ENCODE measurements at places on chromosomes 16 and 17.

DNA sequence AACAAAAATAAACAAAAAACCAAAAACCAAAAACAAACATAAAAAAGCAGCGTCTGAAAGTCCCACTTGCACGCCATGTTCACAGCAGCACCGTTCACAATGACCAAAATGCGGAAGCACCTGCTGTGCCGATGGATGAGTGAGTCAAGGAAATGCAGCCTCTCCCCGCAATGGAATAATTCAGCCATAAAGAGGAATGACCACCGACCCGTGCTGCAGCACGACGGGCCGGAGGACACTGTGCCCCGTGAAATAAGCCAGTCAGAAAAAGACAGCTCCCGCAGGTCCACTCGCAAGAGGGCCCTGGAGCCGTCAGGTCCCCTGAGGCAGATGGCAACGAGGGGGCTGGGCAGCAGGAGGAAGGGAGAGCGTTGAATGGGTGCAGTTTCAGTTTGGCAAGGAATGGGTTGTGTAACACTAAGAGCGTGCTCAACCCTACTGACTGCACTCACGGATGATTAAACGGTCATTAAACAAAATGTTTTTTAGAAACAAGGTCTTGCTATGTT is 5.1 kb downstream of the CLCN7 start:
- no peak for DNase-seq

- DNase-seq: no peak
These were observed 19.9 kb upstream of the OSGIN1 start for GRCh38 chr16:83932955-83933673.

- no peak for DNase-seq
These were observed 248.8 kb upstream of the TBX2 start for GRCh38 chr17:61150686-61151299.

GRCh38 chr17:53724726-53725125 is 98.0 kb upstream of the KIF2B start:
- DNase-seq: no peak

DNA sequence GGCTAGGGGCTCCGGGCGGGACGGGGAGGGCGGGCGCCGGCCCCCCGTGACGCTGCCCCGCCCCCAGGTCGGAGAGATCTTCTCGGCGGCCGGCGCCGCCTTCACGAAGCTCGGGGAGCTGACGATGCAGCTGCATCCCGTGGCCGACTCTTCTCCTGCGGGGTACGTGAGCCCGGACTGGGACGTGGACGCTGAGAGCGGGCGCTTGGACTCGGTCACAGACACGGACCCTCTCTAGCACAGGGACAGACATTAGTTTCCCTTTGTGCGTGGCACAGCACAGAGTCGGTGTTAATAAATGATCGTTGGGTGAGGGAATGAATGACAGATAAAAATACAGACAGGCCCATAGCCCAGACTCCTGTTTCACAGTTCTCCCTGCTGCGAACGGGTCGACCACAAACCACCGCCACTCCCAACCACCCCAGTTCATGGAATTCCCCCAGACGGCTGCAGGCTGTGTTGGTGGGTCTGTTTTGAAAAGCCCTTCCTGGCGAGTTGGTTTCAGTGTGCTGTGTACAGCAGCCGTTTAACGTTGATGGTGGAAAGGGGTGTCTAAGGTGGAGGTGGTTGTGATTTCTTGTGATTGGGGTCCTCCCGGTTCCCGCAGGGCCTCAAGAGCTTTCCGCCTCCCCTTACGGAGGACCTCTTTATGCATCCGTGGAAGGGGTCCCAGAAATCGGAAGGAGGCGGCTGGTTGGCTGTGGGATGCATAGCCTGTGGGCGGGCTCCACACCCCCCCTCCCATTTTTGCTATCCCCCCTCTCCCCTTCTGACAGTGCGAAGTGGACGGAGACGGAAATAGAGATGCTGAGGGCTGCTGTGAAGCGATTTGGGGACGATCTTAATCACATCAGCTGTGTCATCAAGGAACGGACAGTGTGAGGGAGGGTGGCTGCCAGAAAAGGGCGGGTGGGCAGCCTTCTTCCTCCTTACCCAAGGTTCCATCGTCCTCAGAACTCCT is 2.9 kb downstream of the RNASEK start:
- no peak for DNase-seq

- DNase-seq: no peak
These were observed 40.9 kb downstream of the RAP1GAP2 start for GRCh38 chr17:2837147-2837561.

DNA sequence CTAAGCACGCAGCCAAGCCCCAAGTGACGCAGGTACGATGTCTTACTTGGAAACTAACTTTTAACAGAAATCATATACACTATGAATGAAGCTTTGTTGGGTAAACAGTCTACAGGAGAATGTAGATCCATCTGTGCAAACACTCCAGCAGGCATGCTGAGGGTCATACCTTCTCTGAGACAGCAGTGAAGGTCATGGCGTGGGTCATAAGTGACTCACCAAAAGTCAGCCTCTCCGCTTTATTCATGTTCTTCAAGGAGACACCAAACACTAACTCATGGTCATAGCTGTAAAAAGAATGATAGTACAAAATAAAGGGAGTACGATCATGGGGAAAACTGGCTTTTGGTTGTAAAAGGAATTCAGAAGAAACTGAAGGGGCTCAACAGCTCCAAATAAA is 20.6 kb downstream of the BLMH start:
- no peak for DNase-seq

- no peak for DNase-seq
These were observed 712 bp downstream of the HOXB4 start for GRCh38 chr17:48577330-48577945.

DNA sequence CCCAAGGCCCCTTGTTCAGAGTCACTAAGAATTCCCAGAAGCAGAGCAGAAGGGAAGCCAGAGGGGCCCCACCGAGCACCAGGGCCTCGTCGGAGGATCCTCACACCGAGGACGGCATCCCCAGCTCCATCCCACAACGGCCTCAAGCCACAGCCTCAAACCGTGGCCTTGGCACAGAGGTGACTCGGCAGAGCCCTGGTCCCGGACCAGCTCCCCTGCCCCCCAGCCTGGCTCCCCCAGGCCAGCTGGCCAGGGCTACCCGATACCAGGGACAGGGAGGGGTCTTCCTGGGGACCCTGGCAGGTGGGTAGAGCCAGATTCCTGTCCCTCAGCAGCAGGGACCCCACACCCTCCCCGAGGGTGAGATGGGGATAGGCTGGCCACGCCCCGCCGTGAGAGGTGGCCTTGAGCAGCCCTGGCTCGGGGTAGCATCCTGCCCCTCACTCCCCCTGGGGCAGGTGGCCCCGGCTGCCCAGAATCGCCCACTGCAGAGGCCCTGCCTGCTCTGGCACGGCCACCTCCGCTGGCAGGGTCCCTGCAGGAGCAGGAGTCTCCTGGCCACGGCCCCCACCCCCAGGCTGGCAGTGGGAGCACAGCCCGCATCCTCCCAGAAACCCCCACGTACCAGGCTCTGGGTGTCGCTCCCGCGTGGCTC is 5.6 kb upstream of the PVALEF start:
- DNase-seq: no peak

- DNase-seq: no peak
These were observed 24.0 kb downstream of the TRIM16 start for GRCh38 chr17:15660077-15660476.

DNA sequence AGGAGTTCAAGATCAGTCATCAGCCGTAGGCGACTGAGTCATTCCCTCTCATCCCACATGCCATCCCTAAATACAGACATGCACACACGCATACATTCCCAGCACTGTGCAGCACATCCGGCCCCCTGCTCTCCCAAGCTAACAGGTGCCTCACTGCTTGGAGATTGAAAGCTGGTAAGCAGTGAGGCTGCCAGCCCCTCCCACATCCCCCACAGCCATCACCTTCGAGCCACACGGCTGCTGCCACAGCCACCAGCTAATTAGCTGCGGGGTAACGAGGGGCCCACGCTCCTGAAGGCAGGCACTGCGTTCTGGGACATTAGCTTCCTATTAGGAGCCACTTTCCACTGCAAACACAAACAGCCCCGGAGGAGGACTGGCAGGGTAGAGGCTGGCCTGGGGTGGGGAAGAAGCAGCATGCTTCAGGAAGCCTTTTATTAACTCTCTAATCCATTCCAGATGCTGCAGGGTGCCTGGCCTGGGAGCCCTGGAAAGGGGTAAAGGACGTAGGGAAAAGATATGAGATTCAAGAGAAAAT is 179.6 kb downstream of the CCT6B start:
- no peak for DNase-seq

DNA sequence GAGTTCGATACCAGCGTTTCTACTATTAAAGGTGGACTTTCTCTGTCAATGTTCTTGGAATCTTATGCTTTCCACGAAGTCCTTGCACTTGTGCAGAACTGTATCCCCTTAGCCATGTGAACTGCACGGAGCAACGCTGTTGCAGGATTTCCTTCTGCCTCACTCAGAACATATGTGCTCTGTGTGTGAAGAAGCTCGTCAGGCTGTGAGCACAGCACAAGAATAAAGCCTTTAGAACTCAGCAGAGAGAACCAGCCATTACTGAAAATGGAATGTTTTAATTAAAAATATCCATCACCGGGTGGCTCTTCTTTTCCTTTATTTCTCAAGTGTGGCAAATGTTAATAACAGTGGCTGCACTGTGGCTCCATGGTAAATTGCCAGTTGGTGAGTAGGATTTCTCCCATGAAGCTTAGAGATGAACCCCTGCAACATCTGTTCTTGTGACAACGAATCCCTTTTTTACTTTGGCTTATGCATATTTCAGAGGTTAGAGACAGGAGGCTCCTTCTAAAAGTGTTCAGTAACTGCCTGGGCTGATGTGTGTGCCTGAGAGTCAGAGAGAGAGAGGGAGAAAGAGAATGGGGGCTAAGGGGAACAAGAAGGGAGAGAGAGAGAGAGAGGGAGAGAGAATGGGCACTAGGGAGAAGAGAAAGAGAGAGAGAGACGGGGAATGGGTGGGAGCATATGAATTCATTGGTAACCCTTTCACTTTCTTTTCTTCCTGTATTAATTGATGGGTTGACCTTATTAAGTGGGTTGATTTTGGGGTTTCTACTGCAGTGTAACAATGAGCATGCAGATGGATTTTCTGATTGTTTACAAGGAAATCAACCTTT is 50.0 kb downstream of the RPTOR start:
- no peak for DNase-seq

GRCh38 chr17:36755586-36755985 is 154.2 kb downstream of the MRM1 start:
- DNase-seq: no peak

All from right forelimb (tissue), 1 donor.